Right kidney (tissue), 9 donors: ENCODE measurements at places on chromosomes 13 and 19.

- no peak for DNase-seq
These were observed 6.7 kb downstream of the ZNF865 start for GRCh38 chr19:55611983-55612645.

- DNase-seq: no peak
These were observed 2.6 kb downstream of the AP1M1 start for GRCh38 chr19:16200038-16201010.

DNA sequence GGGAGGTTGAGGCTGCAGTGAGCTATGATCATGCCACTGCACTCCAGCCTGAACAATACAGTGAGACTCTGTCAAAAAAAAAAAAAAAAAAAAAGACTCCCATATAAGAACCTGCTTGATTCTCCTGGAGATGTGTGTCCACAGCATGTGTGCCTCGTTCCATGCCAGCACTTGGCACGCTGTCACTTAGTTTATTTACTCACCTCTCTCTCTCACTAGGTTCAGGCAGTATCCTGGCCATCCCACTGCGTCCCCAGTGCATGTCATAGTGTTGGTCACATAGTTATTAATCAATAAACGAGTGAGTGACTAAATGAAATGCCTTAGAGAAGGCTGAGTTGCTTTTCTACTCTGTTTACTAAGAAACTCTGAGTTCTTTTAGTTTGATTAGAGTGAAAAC, 79.1 kb upstream of the GPR12 start:
- no peak for DNase-seq

DNA sequence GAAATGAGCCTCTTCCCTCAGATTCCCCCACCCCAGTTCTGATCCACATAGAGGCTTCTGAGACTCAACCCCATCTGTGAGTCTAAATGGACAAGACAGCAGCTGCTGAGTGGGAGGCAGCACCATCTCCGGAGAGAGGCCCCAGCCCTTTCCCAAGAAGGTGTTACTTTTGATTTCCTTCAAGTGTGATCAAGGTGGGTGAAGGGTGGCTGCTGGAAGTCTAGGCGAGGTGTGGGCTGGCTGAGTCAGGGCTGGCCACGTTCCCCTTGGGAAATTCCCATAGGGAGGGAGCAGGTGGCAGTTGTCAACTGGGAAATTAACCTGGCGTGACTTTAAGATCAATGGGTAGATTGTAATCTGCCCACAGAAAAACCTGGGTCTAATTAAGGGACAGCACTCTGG, 148.0 kb downstream of the FOXO1 start:
- no peak for DNase-seq
